MCF 10A (cell line): ENCODE measurements at places on chromosomes 11 and 22. TPM values are rescaled to one million over a fixed set of nuclear protein-coding genes. Genes with fewer than 3 reads are reported as not detected.

ZNF214 gene
- 3.1 and 4.2 TPM in 2 replicates for total RNA-seq

DNA sequence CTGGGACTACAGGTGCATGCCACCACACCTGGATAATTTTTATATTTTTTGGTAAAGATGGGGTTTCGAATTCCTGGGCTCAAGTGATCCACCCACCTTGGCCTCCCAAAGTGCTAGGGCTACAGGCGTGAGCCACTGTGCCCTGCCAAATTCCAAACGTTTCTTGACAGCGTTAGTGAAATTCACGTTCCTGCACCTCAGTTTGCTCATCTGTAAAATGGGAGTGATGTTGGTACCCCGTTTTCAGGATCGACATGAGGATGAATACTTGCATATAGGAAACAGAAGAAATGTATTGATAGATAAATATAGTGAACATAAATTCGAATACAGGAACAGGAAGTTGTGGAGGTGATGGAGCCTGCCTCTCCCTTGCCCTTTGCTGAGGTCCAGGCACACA is 10.2 kb upstream of the LTO1 start:
- H3K27me3 ChIP-seq, result no peaks in the 10 kb centered on the region
- no peak overlapping the region for H3K27ac ChIP-seq

MS4A6E gene
- not detected in 2 replicates for total RNA-seq

- no peaks in the 10 kb centered on the region for H3K36me3 ChIP-seq
- no peak overlapping the region for H3K4me3 ChIP-seq
- DNase-seq, result no peak
- no peak overlapping the region for H3K27ac ChIP-seq
- H3K27me3 ChIP-seq, result no peaks in the 10 kb centered on the region
These were observed 2.7 kb upstream of the TSGA10IP start for GRCh38 chr11:65942531-65942930.

DNA sequence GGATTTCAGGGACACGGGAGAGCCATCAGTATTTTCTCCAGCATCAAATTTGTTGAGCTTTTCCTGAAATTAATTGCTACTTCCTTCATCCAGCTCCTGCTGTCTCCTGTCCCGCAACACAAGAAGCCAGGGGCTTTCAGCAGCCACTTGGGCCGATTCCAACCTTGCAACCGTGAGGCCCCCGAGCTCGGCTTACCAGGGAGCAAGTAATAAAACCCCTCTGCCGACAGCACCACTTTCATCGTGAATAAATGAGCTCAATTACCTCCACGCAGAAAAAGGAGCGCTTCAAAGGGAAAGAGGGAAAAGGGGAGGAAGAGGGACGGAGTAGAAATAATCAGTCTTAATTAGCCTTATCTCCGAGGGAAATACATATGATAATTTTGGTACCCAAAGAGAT is 76.6 kb downstream of the CELSR1 start:
- H3K27ac ChIP-seq, result no peak overlapping the region
- peaks cover 21% of the 10 kb centered on the region for H3K4me1 ChIP-seq
- no peaks in the 10 kb centered on the region for H3K27me3 ChIP-seq
- DNase-seq, result no peak
- H3K4me3 ChIP-seq, result no peak overlapping the region
- peaks cover 48% of the 10 kb centered on the region for H3K36me3 ChIP-seq

- no peak overlapping the region for H3K4me3 ChIP-seq
- no peak for DNase-seq
- no peaks in the 10 kb centered on the region for H3K36me3 ChIP-seq
- H3K4me1 ChIP-seq, result peaks cover 10% of the 10 kb centered on the region
- H3K27me3 ChIP-seq, result no peaks in the 10 kb centered on the region
These were observed 15.9 kb upstream of the OR6M1 start for GRCh38 chr11:123822032-123822431.

DNA sequence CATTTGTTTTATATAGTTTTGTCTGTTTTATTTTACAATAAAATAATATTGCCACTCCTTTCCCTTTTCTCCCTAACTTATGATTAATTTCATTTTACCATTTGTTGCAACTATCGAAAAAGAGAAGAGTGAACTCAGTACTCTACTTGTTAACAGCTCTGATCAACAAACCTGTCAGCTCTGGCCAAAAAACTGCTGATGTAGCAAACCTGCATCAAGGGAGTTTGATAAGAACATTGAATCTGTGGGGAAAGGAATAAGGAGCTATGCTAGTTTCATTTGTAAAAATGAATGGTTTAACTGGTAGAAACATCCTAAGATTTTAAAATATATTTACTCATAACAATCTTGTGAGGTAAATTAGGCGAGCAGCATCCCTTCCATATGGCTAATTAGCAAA is 42.9 kb downstream of the EIF4ENIF1 start:
- no peak overlapping the region for H3K27ac ChIP-seq
- H3K27me3 ChIP-seq, result no peaks in the 10 kb centered on the region
- peaks cover 76% of the 10 kb centered on the region for H3K36me3 ChIP-seq
- H3K4me1 ChIP-seq, result peaks cover under 1% of the 10 kb centered on the region

DNA sequence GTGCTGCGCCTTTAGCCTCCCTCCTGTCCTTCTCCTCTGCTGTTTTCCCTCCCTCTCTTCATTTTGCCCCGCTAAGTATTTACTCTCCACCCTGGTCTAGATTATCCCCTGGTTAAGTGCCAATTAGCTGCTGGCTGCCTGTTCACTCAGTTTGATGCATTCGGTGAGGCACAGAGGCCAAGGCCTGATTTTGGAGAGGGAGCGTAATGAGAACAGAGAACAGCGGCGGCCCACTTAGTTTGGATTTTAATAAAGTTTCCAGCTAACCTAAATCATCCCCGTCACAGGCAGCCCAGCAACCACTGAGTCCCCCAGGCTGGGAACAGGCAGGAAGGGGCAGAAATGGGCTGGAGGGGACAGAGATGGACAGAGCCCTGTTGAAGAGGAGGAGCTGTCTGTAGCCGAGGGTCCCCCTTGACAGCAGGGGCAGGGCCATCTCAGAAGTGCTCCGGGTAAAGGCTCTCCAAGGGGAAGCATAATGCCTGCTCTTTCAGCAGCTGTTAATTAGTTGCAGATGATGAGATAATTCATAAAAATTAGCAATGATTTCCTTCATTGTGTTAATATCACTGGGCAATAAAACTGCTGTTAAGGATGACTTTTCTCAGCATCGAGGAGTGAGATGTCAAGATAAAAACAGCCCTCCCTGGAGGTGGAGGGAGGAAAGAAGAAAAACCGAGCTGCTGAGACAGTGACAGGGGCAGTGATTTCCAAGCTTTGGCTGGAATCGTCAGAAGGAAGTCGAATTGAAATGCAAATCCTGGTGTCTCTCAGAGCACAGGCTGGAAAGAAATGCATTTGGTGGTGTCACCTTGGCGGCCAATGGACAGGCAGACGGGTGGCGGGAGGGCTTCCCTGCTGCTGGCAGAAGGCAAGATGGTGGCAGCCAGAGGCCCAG is 170.1 kb downstream of the GRIK4 start:
- peaks cover 49% of the 10 kb centered on the region for H3K27me3 ChIP-seq
- H3K4me3 ChIP-seq, result no peak overlapping the region
- DNase-seq, result no peak
- no peaks in the 10 kb centered on the region for H3K4me1 ChIP-seq
- H3K27ac ChIP-seq, result no peak overlapping the region

GRCh38 chr22:23251445-23252093 is 71.3 kb downstream of the BCR start:
- H3K27me3 ChIP-seq, result no peaks in the 10 kb centered on the region
- DNase-seq, result peak; percentile 51
- peak overlapping the region; percentile 12 for H3K27ac ChIP-seq
- H3K36me3 ChIP-seq, result peaks cover 24% of the 10 kb centered on the region
- no peak overlapping the region for H3K4me3 ChIP-seq
- peaks cover 12% of the 10 kb centered on the region for H3K4me1 ChIP-seq

TRABD gene
- total RNA-seq, result 60.6 and 63.8 TPM in 2 replicates

DNA sequence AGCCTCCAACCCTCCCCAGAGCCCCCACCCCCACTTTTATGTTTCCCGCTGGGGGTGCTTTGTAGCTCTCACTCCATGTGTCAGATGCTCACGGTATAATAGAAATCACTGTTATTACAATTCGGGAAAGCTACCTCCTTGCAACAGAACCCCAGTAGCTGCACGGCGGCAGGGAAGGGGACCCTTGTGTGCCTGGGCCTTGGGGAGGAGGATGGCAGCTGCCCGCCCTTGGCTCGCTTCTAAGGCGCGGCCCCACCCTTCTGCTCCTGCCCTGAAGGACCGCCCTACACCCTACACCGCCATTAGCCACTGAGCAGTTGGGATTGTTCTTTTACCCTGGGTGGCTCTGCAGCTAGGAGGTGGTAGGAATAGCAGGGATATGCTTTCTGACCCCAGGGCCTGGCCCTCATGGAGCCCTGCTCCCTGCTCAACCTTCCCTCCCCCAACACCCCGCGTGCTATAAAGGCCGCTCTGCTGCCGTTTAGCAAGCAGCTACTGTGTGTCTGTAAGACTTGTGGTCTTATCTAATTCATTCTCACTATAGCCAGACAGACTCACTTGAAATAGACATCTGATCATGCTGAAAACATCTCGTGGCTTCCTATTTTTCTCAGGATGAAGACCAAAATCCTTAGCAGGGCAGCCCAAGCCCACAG is 219.7 kb downstream of the CEP164 start:
- H3K36me3 ChIP-seq, result no peaks in the 10 kb centered on the region
- H3K27ac ChIP-seq, result no peak overlapping the region
- no peak overlapping the region for H3K4me3 ChIP-seq

GRCh38 chr11:115364896-115365295 is 139.3 kb downstream of the CADM1 start:
- H3K4me3 ChIP-seq, result no peak overlapping the region
- no peaks in the 10 kb centered on the region for H3K36me3 ChIP-seq
- no peaks in the 10 kb centered on the region for H3K4me1 ChIP-seq
- no peak overlapping the region for H3K27ac ChIP-seq
- DNase-seq, result no peak

- peaks cover 19% of the 10 kb centered on the region for H3K4me1 ChIP-seq
- H3K4me3 ChIP-seq, result peak overlapping the region; percentile 96
- DNase-seq, result peak; percentile 92
These were observed 583 bp upstream of the PKP3 start for GRCh38 chr11:393219-394033.

MMP8 gene
- 0.12 TPM in 1 of 2 replicates, not detected in the other for total RNA-seq
